ENCODE measurements at places on chromosomes 1 and 21.

GRCh38 chr1:183881387-183882131 lies 76.6 kb downstream of the RGL1 start:
- DNase-seq, result peak; percentile 25

GRCh38 chr1:114341856-114342255 lies 169.1 kb downstream of the TRIM33 start:
- DNase-seq, result no peak

- DNase-seq, result no peak
These were observed 194.6 kb downstream of the ST6GALNAC3 start for GRCh38 chr1:76269155-76269554.

DNA sequence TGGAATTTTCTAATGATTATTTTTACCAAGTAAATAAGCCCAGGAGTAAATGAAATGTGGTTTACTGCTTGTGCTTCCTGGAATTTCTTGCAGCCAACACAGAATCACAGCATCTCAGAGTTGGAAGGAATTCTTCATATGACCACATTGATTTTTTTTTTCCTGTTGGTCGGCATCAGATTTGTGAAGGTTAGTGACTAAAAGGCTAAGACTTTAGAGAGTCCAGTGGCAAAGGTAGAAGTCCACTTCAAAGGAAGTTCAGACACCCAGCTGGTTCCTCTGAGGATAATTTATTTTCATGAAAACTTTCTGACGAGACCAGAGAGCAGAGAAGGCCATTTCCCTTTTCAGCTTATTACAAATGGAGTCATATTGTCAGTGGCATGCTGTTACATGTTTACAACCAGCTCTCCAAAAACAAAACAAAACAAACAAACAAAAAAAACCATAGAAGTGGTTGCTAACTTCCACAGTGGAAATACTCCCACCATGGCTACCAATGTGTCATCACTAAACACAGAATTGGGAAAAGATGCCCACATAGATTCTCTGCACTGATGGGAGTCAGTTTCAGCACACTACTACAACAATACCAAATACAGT lies 77.2 kb upstream of the CDC42BPA start:
- DNase-seq, result no peak

- DNase-seq, result no peak
These were observed 53.1 kb downstream of the PUM1 start for GRCh38 chr1:31012210-31012924.
